Calu3 (cell line): ENCODE measurements at places on chromosomes 5 and 9.

DNA sequence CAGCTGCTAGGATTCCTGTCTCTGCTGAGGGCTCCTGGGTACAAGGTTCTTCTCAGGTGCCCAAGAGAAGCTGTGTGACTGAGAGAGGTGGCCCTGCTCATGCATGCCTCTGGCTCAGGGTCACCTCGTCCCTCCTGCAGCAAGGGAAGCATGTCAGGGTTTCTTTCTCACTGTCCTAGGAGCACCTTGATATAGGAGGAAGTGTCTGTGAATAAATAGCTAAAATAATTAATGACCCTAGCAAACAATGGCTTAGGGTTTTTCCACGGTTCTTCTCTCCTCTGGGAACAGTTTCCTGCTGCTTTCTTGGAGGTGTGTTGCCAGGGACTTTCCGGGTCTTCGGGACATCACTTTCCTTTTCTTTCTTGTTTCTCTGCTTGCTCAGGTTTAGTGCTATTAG is 87.2 kb downstream of the ARHGAP26 start:
- DNase-seq = peak; percentile 43

DNA sequence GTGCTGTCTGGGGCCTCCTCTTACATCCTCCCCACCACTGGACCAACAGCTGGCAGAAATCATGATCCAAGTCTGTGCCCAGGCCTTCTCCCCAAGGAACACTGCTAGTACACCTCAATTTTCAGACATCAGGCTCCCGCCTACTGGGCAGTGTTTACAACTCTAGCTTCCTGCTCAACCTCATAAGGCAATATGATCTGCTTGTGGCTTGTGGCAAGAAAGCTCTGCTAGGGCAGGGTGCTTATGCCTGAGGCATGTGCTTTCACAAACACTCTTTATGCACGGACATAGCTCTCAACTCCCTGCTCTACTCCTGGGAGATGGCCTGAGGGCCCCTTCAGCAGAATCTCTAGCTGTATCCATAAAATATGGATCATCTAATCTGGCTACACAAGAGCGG is 32.5 kb downstream of the SH3TC2 start:
- DNase-seq = no peak

GRCh38 chr5:124997186-124997893 is 250.9 kb upstream of the ZNF608 start:
- DNase-seq = no peak

- no peak for DNase-seq
Measured at GRCh38 chr5:12016159-12016746, 112.0 kb upstream of the CTNND2 start.

DNA sequence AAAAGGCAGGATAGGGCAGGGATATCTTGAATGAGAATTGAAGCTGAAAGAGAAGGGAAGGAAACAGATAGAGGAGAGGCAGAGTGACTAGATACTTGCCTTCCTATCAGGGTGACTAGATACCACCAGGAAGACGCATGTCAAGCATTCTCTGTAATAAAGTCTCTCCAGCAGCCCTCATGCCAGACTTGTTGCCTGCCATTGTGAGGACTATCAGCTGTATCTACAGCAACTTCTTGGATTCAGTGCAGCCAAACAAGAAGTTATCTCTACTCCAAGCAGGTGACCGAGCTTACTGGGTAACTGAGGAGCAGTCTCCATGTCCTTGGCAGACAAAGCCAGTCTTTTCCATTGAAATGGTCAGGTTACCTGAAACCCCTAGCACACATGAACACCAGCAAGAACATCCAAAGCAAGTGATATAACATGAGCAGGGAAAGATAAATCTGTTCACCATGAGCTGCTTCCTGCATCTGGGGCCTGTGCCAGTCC is 9.3 kb downstream of the SH3RF2 start:
- no peak for DNase-seq

DNA sequence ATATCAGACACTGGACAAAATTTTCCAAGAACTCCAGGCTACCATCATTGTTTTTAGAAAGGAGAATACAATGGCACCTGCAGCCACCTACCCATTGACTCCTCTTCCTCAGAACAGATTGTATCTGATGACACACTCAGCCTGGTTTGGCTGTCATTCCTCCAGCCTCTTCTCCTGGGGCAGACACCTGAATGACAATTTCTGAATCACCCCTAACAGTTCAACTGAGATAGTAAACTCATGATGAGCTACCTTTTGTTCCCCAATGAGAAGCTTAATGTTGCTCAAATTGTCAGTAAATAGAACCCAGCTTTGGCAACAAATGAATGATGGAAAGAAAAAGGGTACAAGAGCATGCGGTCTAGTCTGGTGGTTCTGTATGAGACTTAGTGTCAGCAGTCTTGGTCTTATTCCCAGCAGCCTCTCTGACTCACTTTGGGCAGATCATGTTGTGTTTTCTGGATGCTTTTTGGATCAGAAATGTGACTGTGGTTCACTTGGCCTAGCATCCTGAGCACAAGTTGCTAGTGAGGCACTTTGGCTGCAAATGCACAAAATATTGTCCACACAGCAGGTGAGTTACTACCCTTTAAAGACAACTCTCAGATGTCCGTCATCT is 78.3 kb downstream of the MAMDC2 start:
- DNase-seq = no peak

GRCh38 chr9:94586814-94587213 is 6.8 kb downstream of the FBP2 start:
- DNase-seq = no peak

DNA sequence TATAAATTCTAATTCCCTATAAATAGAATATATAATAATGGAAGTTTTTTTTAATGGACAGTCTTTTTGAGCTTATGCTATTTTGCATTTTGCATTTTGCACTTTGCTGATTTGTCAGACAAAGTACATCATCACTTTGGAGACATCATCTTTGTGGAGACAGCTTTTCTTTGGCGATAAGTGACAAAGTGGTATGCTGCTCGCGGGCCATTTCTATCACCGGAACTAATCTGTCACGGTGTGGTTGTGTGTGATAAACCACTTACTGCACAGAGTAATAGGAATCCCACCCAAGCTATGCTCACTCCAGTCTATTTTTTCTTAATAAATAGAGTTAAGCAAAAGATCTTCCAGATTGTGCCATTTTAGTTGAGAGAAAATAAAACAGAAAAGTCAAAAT is 133.1 kb downstream of the MACIR start:
- no peak for DNase-seq

GRCh38 chr9:105219291-105219805 is 25.1 kb upstream of the SLC44A1 start:
- DNase-seq = no peak

DNA sequence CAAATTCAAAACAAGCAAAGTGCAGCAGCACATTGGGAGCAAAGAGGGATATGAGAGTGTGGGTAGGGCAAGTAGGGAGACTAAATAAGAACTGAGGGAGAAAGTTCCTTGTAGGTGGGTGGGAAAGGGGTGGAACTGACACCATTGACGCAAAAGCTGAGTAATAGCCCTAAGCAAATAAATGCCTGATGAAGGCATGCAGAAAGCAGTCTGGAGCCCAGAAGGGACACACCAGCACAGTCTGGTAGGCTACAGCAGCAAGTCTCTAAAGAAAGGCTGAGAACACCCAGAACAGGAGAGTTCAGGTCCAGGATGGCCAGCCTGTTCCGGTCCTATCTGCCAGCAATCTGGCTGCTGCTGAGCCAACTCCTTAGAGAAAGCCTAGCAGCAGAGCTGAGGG is at the start of gene INSL4:
INSL4 (plus strand) TSS at position 208 of the 400 bp plus-strand sequence; CDS start at position 313, 105 bp downstream.
- DNase-seq = peak; percentile 24

GRCh38 chr5:133652951-133653759 is 40.8 kb upstream of the FSTL4 start:
- DNase-seq = no peak

DNA sequence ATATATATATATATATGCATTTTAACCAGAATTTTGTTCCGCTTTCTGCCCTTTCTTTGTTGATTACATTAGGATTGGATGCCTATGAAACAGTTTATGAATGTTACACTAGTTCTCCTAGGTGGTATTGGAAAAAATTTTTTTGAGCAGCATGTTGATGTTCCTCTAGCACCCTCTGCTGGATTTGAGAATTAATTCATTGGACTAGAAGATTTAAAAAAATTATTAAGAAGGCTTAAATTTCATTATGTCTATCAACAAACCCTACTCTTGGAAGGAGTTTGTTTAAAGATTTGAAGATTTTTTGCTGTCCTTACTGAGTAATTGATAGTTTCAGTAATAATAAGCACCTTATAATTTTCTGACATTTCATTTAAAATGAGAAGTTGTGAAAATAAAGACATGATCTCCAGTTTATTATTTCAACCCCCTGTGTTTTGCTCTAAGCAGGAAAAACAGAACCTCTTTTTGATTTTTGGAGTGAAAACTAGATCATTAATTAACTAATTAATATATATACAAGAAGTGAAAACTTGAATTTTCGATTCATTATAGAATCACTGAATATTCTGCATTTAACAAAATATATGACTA is 89.6 kb downstream of the CCDC171 start:
- DNase-seq = no peak

GRCh38 chr5:143200781-143201398 is 202.6 kb downstream of the NR3C1 start:
- DNase-seq = no peak

DNA sequence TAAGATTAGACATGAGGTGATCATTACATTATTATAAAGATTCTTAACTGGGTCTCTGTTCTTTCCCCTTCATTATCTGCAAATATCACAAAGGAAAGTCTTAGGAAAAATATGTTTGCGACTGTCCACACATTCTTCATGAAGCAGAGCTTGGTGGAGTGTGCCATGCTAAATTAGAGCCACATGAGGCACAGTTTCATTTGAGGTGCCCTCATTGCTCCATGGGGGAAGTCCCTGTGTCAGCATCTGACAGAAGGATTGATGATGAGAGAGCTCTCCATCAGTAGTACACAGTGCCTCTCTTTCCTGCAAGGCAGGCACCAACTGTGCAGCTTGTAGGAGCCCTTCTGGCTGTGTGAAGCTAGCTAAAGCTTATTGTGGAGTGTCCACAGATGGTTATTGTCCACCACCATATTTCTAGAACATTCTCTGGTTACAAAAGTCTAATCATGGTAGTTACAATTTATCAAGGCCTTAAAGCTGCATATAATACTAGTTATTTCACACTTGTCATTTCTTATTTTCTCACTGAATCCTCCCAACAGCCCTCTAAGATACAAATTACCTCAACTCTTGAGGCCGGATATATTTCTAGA is 63.9 kb downstream of the C9orf152 start:
- DNase-seq = no peak

GRCh38 chr9:135039266-135039870 is 48.1 kb upstream of the OLFM1 start:
- DNase-seq = no peak

DNA sequence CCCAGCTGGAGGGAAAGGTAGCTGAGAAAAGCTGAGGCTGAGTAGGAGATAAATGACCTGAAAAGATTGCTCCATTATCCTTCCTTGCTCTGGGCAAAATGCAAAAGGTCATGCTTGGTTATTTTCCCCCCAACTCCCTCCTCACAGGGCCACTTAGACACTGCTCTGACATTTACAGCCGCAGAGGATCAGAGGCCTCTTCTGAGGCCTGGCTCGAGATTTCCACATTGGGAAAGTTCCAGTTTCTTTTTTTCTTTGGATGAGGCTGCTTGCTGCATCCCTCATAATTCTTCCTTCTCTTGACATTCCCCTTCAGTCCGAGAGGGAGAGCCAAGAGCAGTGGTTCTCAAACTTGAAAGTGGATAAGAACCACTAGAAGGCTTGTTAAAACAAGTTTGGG is 60.1 kb upstream of the HSPA9 start:
- no peak for DNase-seq

DNA sequence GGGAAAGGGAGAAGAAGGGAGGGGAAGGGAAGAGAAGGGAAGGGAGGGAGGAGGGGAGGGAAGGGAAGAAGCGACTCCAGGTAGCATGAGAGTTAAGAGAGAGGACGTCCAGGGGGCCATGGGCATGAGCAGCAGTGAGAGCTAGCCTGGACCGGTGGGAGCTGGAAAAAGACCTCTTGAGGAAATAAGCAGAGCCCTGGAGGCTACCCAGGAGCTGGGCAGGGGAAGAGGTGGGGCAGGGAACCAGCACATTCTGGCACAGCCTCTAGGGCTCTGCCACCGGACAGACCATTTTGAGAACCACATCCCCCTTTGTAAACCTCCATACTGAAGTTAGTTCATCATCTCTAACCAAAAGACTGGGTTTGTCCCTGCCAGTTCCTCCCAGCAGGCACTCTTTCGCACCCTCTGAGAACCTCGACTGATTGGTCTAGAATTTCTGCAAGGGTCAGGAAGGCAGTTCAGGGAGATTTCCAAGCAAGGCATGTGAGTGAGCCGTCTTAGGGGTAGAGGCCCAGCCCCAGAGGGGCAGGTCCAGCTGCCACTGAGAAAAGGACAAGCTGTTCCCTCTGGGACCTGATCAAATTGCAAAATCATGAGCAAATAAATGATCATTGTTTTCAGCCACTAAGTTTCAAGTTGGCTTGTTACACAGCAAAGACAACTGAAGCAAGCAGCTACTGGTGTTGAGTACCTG is 11.6 kb downstream of the NAIF1 start:
- DNase-seq = no peak

DNA sequence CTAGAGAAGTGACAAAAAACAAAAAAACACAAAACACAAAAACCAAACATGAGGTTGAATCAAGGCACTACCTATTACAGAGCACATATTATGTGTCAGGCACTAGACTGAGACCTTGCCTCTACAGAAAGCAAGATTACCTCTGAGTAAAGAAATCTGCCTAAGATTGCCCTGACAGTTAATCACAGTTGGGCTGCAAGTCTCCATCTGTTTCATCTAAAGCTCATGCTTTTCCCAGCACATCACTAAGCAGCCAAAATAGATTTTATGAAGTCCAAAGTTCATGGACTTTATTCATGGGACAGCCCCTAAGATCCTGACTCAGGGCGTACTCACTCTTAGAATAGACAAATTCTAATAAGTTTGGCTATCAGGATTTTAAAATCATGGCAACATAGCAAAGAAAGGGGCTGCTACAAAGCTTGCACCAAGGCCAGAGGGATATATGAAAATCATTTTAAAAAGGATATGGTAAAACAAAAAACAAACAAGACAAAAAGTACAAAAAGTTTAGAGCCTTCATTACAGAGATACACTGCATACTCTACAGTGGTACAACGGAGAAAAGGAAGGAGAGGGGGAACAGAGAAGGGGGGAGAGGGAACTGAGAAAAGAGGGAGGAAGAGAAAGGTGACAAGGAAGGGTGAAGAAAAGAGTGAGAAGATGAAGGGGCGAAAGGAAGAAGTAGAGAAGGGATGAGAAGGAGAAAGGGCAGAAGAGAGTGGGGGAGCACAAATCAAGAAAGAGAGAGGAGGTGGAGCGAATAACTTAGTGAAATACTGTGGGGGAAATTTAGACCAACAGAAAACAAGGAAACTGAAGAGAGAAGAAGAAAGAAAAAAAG is 58.2 kb downstream of the RICTOR start:
- DNase-seq = no peak

GRCh38 chr9:88362681-88363080 is 25.6 kb upstream of the SPIN1 start:
- DNase-seq = no peak

GRCh38 chr5:43981556-43981955 is 378.6 kb downstream of the NNT start:
- no peak for DNase-seq

GRCh38 chr9:17349831-17350230 is 215.0 kb downstream of the CNTLN start:
- DNase-seq = no peak

GRCh38 chr5:157827423-157827822 is 31.5 kb downstream of the CLINT1 start:
- no peak for DNase-seq
